ENCODE measurements at places on chromosomes 16 and 17.

GRCh38 chr16:23354246-23354645 is 52.1 kb downstream of the SCNN1B start:
- no peak for DNase-seq

DNA sequence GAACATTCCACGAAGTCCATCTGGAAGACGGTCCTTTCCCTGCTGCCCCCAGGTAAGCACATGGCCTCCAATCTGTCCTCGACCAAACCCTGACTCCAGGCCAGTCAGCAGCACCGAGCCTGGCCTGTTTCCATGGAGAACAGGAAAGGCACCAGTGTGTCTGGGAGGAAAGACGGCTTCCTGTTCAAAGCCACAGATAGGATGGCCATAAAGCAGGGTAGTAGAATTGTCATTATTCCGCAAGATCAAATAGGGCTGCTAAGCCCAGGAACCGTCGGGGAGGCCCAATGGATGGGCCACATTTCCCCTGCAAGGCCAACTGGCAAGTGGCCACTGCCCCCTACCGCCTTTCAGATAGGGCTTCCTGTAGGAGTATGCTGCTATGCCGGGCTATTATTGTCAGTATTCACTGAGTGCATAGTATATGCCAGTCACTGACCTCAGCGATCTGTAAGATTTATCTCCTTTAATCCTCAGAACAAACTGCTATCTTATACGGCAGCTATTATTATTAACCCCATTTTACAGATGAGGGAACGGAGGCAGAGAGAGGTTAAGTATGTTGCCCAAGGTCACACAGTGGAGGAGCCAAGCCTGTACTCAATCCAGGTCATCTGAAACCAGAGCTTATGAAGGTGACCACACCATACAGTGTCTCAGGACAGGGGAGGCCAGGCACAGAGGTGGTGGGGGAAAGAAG is 23.0 kb upstream of the PLCG2 start:
- peak; percentile 34 for DNase-seq

GRCh38 chr17:48241770-48242497 is 134.4 kb downstream of the SNX11 start:
- no peak for DNase-seq

GRCh38 chr17:75909051-75909811 is 4.5 kb upstream of the MRPL38 start:
- DNase-seq = no peak

- DNase-seq = no peak
These were observed 118.9 kb downstream of the MSI2 start for GRCh38 chr17:57375040-57375769.

DNA sequence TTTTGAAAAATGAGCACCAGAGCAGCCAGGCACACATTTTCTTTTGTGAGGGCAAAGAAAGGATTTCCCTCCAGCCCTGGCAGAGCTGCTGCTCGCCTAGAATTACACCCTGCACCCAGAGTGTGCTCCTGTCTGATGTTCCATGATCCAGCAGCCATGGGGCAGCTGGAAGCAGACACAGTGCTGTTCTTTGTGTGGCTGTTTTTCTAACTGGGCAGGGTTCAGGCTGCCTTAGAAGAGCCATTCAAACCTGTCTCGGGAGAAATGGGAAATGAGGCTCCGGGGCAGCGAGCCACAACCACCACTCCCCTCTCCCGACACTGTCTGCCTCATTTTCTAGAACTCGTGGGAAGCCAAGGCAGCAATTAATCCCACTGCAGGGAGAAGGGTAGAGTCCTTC is 28.9 kb downstream of the LITAF start:
- no peak for DNase-seq

DNA sequence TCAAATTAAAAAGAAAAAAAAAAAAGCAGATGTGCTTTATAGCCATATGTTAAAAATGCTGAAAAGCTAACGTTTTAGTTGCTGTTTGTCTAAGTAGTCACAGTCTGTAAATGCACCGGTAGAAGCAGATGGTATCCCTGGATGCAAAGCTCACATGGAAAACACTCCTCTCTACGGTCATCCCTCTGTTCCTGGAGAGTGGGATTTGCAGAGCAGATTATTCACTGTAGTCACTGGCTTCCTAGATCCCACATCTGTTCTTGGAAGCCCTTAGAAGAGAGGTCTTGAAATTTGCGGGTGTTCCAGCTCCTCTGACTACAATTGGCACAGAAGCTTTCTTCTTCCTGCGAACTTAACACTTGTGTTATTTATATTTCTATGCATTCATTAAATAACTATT is 186.6 kb downstream of the PMP22 start:
- no peak for DNase-seq

GRCh38 chr16:4341250-4341649 is 9.9 kb downstream of the PAM16 start:
- no peak for DNase-seq

DNA sequence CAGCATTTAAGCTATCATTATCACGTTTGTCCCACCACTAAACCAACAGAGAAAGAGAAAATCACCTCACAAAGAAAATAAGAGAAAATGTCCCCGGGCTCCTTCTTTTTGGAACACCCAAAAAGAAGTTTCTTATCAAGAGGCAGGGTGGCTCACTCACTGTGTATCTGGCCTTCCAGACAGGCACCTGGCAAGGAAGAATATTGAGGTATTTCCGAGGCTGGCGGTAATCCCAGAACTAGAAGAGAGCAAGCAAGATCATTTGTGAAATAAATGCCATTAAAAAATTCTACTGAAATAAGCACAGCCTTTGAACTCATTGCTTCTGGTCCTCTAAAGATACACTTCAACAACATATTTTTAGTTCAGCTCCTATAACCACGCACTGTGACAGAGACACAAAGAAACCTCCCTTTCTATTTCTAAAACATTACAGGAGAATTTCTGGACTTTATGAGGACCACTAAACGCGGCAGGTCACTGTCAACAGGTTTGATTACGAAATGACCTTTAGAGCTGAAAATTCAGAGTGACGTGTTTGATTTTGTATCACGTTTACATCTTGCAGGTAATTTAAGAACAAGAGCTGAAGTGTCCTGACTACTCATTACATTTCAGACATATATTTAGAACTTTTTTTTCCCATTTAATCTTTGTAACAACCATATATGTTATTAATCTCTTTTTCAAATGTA is 61.0 kb downstream of the WDR59 start:
- no peak for DNase-seq

Data from suppressor macrophage treated with lipopolysaccharide for 4 hours (primary cell).